ENCODE measurements at places on chromosomes 7 and 10. TPM values are rescaled to one million over a fixed set of nuclear protein-coding genes. Genes with fewer than 3 reads are reported as not detected.
A peak's percentile ranks its signal among the peaks of the same experiment; 100 is the strongest.

DNA sequence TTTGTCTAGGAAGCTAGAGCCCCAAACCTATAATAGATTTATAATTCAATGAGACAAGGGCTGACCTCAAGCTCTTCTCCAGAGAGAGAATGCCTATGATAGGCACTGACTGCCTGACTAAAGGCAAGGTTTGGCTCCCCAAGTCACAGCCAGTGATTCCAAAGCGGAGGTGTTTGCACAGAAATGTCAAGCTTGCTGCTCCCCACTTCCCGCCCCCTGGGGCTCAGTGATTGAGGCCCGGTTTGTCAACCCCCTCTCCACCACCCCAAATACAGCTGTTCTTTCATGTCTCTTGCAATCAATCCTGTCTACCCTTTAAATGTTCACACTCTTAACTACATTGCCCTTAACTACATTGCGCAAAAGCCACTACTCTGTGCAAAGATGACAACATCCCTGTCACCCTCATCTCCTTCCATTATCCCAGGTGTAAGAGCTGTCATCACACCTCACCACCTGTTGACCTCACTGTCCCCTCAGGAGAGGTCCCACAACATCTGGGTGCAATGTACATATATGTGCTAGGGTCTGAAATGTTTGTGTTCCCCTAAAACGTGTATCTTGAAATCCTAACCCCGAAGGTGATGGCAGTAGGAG is 58.0 kb downstream of the NUDCD3 start:
- H3K27me3 ChIP-seq, result no peaks in the 10 kb centered on the region
- H3K36me3 ChIP-seq, result peaks cover under 1% of the 10 kb centered on the region
- DNase-seq, result no peak
- H3K4me1 ChIP-seq, result no peaks in the 10 kb centered on the region
- no peak overlapping the region for H3K4me3 ChIP-seq

GRCh38 chr7:87627634-87627994 is 584 bp upstream of the RUNDC3B start:
- peak overlapping the region; percentile 44 for H3K4me3 ChIP-seq
- H3K36me3 ChIP-seq, result no peaks in the 10 kb centered on the region
- H3K27ac ChIP-seq, result no peak overlapping the region
- H3K4me1 ChIP-seq, result peaks cover 4% of the 10 kb centered on the region
- no peaks in the 10 kb centered on the region for H3K27me3 ChIP-seq

- H3K27ac ChIP-seq, result no peak overlapping the region
- no peaks in the 10 kb centered on the region for H3K27me3 ChIP-seq
- no peaks in the 10 kb centered on the region for H3K4me1 ChIP-seq
- DNase-seq, result no peak
These were observed 138.0 kb downstream of the AUTS2 start for GRCh38 chr7:69736126-69736810.

DNA sequence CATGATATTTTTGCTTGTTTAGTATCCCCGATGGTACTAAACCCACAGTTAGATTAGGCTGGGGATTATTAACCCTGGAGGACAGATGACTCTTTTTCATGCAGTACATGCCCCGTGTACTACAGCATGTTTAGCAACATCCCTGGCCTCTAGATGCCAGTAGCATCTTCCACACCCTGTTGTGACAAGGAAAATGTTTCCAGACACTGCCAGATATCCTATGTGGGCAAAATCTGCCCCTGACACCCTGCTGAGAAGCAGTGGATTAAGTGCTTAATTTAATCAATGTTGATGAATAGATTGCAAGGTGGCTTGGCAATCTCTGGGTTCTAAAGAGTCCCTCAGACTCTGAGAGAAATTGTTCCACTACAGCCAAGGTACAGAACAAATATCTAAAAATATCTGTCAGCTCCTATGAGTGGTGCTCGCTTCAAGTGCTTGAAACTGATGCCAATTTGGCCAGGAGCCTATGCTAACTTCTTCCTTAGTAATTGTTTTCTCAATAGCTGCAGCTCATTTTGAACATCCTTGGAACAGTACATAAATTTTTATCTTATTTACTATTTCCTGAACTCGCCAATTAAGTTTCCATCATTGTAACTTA is 247.0 kb downstream of the SORCS1 start:
- no peak overlapping the region for H3K4me3 ChIP-seq
- H3K4me1 ChIP-seq, result no peaks in the 10 kb centered on the region
- H3K27me3 ChIP-seq, result no peaks in the 10 kb centered on the region
- H3K27ac ChIP-seq, result no peak overlapping the region
- no peaks in the 10 kb centered on the region for H3K36me3 ChIP-seq

GRCh38 chr7:116218051-116218645 is 7.8 kb downstream of the TES start:
- DNase-seq, result peak; percentile 97
- peaks cover 56% of the 10 kb centered on the region for H3K4me1 ChIP-seq
- H3K4me3 ChIP-seq, result no peak overlapping the region
- H3K27ac ChIP-seq, result peak overlapping the region; percentile 96

GRCh38 chr7:99789441-99790070 is 5.6 kb upstream of the CYP3A4 start:
- H3K36me3 ChIP-seq, result no peaks in the 10 kb centered on the region
- H3K27ac ChIP-seq, result no peak overlapping the region
- H3K4me1 ChIP-seq, result no peaks in the 10 kb centered on the region
- no peak for DNase-seq
- H3K27me3 ChIP-seq, result peaks cover 2% of the 10 kb centered on the region
- no peak overlapping the region for H3K4me3 ChIP-seq

DNA sequence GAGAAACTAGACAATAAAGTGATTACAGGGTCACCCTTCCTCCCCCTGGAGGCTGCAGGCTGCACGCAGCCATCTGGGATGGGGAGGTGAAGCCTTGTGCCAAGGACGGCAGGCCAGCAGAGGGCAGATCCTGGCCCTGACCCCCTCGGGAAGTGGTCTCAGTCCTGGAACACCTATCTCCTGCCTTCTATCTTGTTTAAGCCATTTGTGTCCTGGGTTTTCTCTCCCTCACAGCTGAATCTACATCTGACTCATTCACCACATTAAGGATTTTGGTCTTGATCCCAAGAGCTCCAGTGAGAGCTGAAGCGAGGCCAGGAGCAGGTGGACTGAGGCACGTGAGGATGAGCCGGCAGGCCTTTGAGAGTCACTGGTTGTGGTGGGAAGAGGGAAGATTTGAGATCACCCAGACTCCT is 16.4 kb upstream of the PARP12 start:
- no peaks in the 10 kb centered on the region for H3K4me1 ChIP-seq
- no peak overlapping the region for H3K27ac ChIP-seq
- DNase-seq, result peak; percentile 22
- no peaks in the 10 kb centered on the region for H3K36me3 ChIP-seq
- H3K4me3 ChIP-seq, result no peak overlapping the region

GRCh38 chr10:51920672-51921071 is 221.3 kb upstream of the CSTF2T start:
- H3K27me3 ChIP-seq, result no peaks in the 10 kb centered on the region
- no peak overlapping the region for H3K27ac ChIP-seq
- peaks cover 21% of the 10 kb centered on the region for H3K4me1 ChIP-seq
- H3K4me3 ChIP-seq, result no peak overlapping the region
- no peak for DNase-seq

- H3K27ac ChIP-seq, result no peak overlapping the region
- H3K27me3 ChIP-seq, result no peaks in the 10 kb centered on the region
- H3K4me3 ChIP-seq, result no peak overlapping the region
- no peak for DNase-seq
- H3K4me1 ChIP-seq, result peaks cover 2% of the 10 kb centered on the region
These were observed 34.2 kb downstream of the ELMO1 start for GRCh38 chr7:37414352-37414983.

- H3K27me3 ChIP-seq, result no peaks in the 10 kb centered on the region
- no peaks in the 10 kb centered on the region for H3K4me1 ChIP-seq
- no peaks in the 10 kb centered on the region for H3K36me3 ChIP-seq
- no peak overlapping the region for H3K27ac ChIP-seq
- H3K4me3 ChIP-seq, result no peak overlapping the region
- no peak for DNase-seq
These were observed 87.5 kb upstream of the C1QL3 start for GRCh38 chr10:16609211-16609610.

- no peaks in the 10 kb centered on the region for H3K36me3 ChIP-seq
- no peak overlapping the region for H3K4me3 ChIP-seq
- no peak overlapping the region for H3K27ac ChIP-seq
- no peaks in the 10 kb centered on the region for H3K27me3 ChIP-seq
- DNase-seq, result no peak
- no peaks in the 10 kb centered on the region for H3K4me1 ChIP-seq
These were observed 190.7 kb upstream of the CHRM2 start for GRCh38 chr7:136677471-136678365.

- no peak for DNase-seq
- H3K27me3 ChIP-seq, result no peaks in the 10 kb centered on the region
- H3K36me3 ChIP-seq, result no peaks in the 10 kb centered on the region
- H3K4me1 ChIP-seq, result peaks cover 5% of the 10 kb centered on the region
These were observed 86.7 kb downstream of the ZNF33B start for GRCh38 chr10:42551582-42552187.

- no peak for DNase-seq
- no peaks in the 10 kb centered on the region for H3K4me1 ChIP-seq
- H3K27me3 ChIP-seq, result no peaks in the 10 kb centered on the region
- no peak overlapping the region for H3K27ac ChIP-seq
- H3K36me3 ChIP-seq, result no peaks in the 10 kb centered on the region
These were observed 165.7 kb upstream of the FZD1 start for GRCh38 chr7:91098566-91098965.

DNA sequence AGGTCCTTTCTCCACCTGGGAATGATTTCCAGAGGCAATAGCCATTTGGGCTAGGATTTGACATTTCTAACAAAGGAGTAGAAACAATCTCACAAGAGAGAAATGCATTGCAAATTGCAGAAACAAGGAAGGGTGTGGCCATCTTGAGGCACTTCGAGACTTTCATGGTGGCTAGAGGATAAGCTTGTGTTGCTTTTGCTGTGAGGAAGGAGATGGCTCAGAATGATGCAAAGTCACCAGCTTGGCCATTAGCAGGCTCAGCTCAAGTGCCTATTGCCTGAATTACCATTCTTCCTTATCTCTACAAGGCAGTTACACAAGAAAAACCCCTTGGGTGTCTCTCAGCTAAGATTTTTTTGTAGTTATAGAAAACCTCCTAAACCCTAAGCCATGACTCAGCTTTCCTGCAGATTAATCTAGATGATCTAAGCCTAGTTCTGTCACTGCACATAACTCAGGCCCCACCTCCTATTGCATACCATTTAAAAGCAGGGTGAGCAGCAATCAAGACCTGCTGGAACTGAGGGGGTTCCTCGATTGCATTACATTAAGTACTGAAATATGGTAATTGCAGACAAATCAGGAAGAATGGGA is 683.1 kb downstream of the NRG3 start:
- no peaks in the 10 kb centered on the region for H3K27me3 ChIP-seq
- H3K27ac ChIP-seq, result no peak overlapping the region
- H3K36me3 ChIP-seq, result no peaks in the 10 kb centered on the region
- no peaks in the 10 kb centered on the region for H3K4me1 ChIP-seq
- H3K4me3 ChIP-seq, result no peak overlapping the region
- peak; percentile 4 for DNase-seq

The ZNF33B gene
- total RNA-seq, result 15.1 TPM

The CRTAC1 gene
- 0.72 TPM for total RNA-seq

The PDE1C gene
- total RNA-seq, result 2.9 TPM

The MAGI2 gene
- 5.8 TPM for total RNA-seq

The ZCCHC24 gene
- total RNA-seq, result 5.7 TPM

The OR2A7 gene
- total RNA-seq, result 0.21 TPM

The LIPM gene
- not detected for total RNA-seq

The CLRN3 gene
- not detected for total RNA-seq
